D341Med (cell line): ENCODE measurements at places on chromosomes 5 and 9.

DNA sequence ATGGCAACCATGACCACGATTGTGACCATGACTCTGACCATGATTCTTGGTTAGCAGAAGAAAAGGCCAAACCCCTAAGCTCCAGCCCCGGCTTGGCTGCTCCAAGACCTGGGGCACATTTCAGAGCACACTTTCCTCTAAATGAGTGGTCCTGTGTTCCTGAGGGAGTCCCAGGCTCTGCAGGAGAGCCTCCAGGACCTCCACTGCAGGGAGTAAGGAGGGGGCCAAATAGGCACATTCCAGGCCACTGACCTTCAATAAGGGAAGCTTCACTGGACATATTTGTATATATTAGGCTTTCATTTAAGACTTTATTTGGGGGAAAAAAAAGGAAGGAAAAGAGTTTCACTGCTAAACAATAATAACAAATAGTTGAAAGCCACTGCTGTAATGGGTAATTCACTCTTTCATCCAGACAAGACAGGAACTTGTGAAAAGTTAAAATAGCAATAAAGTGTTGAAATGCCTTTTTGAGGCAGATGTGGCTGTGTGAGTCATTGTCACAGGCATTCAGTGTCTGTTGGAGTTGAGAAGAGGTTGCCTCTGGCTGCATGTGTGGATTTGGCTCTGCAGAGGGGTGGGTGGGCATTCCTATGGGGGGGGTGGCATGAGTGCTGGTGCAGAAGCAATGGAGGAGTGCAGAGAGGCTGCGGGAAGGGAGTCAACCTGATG, 63.9 kb upstream of the TGFBR1 start:
- no peak for DNase-seq

DNA sequence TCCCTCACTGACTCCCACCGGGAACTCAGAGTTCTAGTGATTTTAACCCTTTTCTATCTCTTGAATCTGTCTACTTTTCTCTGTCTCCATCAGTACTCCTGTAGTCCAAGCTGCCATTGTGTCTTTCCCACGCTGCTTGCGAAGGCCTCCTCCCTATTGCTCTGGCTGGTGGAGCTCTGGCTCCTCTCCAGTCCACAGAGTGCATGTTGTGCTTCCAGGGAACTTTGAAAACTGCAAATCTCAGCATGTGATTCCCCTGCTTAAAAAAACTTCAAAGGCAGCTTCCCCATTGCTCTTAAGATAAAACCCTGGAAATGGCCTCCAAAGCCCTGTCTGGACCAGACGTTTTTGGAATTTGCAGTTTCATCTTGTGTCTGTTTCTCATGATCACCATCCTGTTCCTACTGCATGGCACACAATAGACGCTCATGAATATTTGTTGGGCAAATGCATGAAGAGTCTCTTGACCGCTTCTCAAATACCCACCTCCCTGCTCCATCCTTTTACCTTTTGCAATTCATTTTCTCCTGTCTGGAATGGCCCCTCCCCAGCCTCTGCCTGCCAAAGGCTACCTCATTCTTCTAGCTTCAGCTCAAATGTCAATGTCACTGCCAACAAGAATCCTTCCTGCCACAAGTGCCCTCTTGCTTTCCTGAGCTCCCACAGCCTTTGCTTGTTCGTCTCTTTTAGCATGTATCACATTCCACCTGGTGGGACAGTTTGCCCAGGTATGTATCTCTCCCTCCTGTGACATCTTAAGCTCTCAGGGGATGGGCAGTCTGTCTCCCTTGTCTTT, 293.2 kb downstream of the ARHGAP26 start:
- no peak for DNase-seq

DNA sequence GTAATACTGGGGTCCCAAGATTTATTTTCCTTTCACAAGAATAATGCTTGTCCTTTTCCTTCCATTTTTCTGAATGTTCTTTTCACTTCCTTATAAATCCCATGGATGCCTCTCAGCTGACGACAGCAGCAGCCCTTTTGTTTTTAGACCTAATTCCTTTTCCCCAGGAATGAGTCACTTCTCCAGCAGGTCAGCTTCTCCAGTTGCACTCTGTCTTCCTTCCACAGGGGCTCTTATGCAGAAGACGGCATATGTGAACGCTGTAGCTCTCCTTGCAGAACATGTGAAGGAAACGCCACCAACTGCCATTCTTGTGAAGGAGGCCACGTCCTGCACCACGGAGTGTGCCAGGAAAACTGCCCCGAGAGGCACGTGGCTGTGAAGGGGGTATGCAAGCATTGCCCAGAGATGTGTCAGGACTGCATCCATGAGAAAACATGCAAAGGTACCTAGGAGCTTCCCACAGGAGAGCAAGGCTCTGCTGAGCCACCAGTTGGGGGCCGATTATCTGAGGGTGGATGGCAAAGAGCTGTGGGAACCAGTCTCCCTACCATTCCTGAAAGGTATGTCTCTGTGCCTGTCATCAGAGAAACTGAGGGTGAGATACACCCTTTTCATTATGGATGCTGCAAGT, 72.9 kb downstream of the RFK start:
- peak; percentile 35 for DNase-seq

DNA sequence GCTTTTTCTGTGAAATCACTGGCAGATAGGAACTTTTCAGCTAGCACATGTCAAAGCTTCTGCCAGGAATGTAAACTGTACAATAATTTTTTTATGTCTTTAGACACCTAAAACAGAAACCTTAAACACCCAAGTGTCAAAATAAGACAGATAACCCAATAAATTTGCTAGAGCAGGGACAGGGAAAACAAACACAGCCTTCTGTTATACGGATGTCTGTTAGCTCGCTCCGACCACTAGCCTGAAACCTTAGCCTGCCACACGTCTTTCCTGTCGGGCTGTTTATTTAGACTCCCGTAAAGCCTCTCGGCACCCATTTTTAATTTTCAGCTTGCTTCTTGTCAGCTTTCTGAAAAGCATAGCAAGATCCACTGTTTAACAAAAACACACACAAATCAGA, 355.4 kb upstream of the SLC24A2 start:
- DNase-seq: no peak

DNA sequence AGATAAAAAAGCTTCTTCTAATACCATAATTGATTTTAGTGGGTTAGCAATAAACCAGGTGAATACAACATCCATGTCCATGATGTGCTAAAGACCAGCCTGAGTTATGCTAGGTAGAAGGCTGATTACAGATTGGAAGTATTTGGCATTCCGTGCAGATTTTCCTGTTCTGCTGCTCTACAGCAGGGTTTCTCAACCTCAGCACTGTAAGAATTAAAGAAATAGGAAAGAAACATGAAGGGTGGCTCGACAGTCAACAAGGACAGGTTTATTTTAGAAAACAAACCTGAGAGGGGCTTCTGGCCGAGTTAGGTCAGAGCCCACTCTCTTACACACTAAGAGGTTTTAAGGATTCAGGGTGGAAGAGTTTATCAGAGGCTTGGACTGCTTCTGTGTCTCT, 42.3 kb downstream of the ZFAND5 start:
- no peak for DNase-seq
